CD4-positive, alpha-beta memory T cell (primary cell): ENCODE measurements at places on chromosomes 3 and 15. TPM values are rescaled to one million over a fixed set of nuclear protein-coding genes. Genes with fewer than 3 reads are reported as not detected.
A peak's percentile ranks its signal among the peaks of the same experiment; 100 is the strongest.

GRCh38 chr3:124653071-124653796, 77.0 kb upstream of the UMPS start:
- no peaks in the 10 kb centered on the region for H3K4me1 ChIP-seq
- no peaks in the 10 kb centered on the region for H3K36me3 ChIP-seq
- H3K27me3 ChIP-seq: no peaks in the 10 kb centered on the region
- DNase-seq: no peak
- no peak overlapping the region for H3K27ac ChIP-seq
- H3K4me3 ChIP-seq: no peak overlapping the region

- no peak overlapping the region for H3K27ac ChIP-seq
- no peak for DNase-seq
- no peaks in the 10 kb centered on the region for H3K4me1 ChIP-seq
- no peaks in the 10 kb centered on the region for H3K36me3 ChIP-seq
- no peak overlapping the region for H3K4me3 ChIP-seq
- H3K27me3 ChIP-seq: no peaks in the 10 kb centered on the region
Observed at GRCh38 chr3:168843481-168843880, 747.8 kb upstream of the GOLIM4 start.

DNA sequence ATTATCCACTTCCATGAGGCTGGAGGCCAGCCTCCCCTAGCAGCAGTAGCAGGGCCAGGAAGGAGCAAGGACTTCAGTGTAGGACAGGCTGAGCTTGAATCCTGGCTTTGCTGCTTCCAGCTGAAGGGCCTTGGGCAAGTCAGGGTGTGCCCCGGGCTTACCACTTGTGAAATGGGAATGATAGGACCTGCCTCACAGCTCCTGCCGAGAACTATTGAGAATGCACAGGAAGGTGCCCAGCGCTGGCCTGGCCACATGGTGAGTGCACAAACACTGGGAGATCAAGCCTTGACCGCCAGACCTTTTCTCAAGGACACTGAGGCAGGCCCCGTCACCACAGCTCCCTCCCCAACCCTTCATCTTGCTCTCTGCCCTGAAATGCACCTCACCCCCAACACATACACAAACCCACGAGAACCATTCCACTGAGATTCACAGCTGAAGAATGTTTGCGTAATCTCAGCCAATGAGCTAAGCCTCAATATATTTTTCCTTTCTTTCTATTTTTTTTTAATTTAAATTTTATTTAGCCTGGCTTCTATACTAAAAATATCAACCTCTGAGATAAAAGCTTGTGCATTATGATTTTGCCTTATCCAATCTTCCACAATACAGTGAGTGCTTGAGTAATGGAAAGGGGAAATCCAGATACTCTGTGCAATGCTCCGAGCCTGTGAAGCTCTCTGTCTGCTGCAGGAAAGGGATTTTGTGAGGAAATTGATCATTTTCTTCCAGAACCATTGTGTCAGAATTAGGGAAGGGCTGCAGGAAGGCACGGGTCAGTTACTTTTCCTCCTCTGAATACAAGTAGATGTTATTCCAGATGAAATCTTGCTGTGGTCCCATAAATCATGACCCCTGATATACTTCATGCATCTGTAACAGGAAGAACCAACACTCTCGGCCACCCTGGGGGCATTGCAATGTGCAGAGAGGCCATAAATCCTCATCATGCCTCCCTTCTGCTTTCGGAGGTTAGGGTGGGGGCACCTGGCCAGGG, 193.9 kb downstream of the TLE3 start:
- no peaks in the 10 kb centered on the region for H3K36me3 ChIP-seq
- H3K4me1 ChIP-seq: no peaks in the 10 kb centered on the region
- H3K4me3 ChIP-seq: no peak overlapping the region
- H3K27me3 ChIP-seq: no peaks in the 10 kb centered on the region
- no peak overlapping the region for H3K27ac ChIP-seq

DNA sequence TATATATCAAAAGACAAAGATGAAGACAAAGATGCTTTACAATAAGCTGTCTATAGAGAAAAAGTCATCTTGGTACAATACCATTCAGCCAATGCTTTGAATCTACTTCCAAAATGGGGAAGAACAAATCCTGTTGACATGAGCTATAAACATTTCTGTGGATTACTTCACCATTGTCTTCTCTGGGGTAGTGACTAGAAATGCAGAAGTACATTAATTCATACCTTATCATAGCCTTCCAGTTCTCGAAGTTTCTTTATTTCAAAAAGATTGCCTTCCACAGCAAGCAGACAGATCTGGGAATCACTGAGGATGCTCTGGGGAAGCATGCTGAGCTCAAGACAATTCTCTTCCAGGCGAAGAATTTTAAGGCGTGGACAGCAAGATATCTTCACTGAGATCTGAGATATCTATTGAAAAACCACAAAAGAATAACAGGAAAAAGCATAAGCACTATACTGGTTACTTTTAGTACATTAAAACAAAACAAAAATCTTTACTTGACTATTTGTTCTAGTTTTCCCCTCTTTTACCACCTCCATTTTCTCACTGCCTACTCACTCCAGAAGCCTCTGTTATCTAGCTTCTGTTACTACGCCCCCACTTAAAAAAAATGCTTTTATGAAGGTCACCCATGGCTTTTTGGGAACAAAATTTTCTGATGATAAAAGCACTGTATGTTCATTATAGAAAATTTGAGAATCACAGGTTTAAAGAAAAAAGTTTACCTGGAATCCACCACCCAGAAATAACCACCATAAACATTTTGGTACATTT, 3.6 kb downstream of the LRRC57 start:
- H3K27ac ChIP-seq: no peak overlapping the region
- peaks cover 11% of the 10 kb centered on the region for H3K36me3 ChIP-seq
- H3K4me3 ChIP-seq: no peak overlapping the region
- no peak for DNase-seq

GRCh38 chr3:45940004-45940780, 3.1 kb upstream of the CXCR6 start:
- H3K36me3 ChIP-seq: peaks cover 29% of the 10 kb centered on the region
- H3K4me3 ChIP-seq: no peak overlapping the region
- no peak for DNase-seq
- no peak overlapping the region for H3K27ac ChIP-seq
- no peaks in the 10 kb centered on the region for H3K27me3 ChIP-seq

DNA sequence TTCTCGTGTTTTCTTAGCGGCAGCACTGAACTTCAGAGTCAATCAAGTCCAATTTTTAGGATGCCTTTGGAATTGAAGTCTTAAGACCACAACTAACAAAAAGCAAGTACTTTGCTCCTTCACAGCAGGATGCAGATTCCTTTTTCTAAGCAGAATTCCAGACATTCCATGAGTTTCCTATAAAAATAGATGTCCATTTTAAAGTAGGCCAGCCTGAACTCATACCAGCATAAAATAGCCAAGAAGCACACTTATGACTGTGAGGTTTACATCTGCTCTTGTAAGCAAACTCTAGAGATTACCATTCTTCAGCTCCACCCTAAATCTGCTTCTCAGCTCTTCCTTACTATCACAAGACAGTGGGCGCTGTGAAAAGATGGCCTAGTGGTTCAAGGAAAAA, 85.8 kb downstream of the THBS1 start:
- no peaks in the 10 kb centered on the region for H3K36me3 ChIP-seq
- no peaks in the 10 kb centered on the region for H3K27me3 ChIP-seq
- H3K27ac ChIP-seq: no peak overlapping the region
- no peak for DNase-seq
- no peak overlapping the region for H3K4me3 ChIP-seq

DNA sequence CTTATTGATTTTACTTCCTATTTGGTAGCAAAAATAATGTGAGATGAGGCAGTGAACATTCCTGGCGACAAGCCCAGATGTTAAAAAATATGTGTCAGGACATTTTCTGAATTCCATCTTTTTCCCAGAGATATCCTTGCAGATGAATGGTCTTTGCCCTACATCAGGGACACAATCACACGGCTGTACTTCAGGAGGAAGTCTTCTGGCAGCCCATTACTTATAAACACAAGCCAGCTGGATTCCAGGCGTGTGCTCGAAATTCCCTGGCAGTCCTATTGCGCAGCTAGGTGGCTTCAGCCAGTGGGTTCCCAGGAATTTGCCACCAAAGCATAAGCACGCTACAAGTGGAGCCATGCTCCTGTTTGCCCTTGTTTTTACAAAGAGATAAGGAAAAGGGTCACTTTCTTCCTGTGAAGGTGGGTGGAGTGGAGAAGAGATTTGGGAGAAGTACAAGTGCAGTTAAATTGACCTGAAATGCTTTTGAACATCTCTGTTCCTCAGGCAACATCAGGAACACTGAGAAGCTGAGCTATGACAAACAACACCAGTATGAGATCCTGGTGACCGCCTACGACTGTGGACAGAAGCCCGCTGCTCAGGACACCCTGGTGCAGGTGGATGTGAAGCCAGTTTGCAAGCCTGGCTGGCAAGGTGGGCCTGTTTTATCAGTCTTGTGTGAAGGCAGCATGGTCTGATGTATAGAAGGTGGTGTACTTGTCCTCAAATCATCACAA, 257.1 kb upstream of the TRIM42 start:
- no peak for DNase-seq
- no peak overlapping the region for H3K4me3 ChIP-seq
- H3K36me3 ChIP-seq: no peaks in the 10 kb centered on the region
- no peaks in the 10 kb centered on the region for H3K4me1 ChIP-seq
- no peaks in the 10 kb centered on the region for H3K27me3 ChIP-seq

DNA sequence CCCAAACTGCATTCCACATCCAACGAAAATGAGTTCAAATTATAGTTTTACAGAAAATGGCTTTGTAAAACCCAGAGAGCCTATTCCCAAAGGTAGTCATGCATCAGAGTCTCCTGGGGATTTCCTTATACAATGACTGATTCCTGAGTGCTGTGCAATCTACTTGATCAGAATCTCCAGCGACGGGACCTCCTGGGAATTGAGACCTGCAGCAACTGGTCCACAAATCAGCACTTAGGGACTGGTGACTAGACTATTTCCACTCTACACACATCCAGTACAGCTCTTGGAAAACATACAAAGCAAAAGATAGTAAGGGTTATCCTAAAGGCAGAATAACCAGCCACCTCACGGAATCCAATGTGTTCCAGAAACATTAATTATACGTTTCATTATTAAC, 871.0 kb upstream of the CFAP20DC start:
- H3K4me1 ChIP-seq: peaks cover 22% of the 10 kb centered on the region
- DNase-seq: no peak
- H3K4me3 ChIP-seq: no peak overlapping the region
- no peaks in the 10 kb centered on the region for H3K27me3 ChIP-seq
- no peaks in the 10 kb centered on the region for H3K36me3 ChIP-seq
- no peak overlapping the region for H3K27ac ChIP-seq

DNA sequence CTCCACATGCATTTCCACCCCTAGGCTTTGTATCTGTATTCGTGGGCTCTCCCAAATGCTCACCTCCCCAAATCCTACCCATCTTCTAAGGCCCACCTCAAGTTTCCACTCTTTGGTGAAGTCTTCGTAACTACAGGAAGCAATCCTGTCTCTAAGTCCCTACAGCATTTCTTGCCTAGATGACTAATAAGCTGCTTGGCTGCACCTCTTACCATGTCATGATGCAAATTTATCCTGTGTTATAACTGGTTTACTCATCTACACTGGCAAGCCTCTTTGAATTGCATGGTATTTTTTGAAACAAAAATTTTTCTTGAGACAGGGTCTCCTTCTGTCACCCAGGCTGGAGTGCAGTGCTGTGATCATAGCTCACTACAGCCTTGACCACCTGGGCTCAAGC, 73.3 kb downstream of the SETMAR start:
- no peak overlapping the region for H3K27ac ChIP-seq
- no peak for DNase-seq
- H3K36me3 ChIP-seq: no peaks in the 10 kb centered on the region
- no peak overlapping the region for H3K4me3 ChIP-seq
- H3K4me1 ChIP-seq: no peaks in the 10 kb centered on the region

GRCh38 chr3:115418583-115418982, 204.7 kb upstream of the GAP43 start:
- peak; percentile 4 for DNase-seq
- H3K36me3 ChIP-seq: no peaks in the 10 kb centered on the region
- no peaks in the 10 kb centered on the region for H3K4me1 ChIP-seq
- H3K4me3 ChIP-seq: no peak overlapping the region

DNA sequence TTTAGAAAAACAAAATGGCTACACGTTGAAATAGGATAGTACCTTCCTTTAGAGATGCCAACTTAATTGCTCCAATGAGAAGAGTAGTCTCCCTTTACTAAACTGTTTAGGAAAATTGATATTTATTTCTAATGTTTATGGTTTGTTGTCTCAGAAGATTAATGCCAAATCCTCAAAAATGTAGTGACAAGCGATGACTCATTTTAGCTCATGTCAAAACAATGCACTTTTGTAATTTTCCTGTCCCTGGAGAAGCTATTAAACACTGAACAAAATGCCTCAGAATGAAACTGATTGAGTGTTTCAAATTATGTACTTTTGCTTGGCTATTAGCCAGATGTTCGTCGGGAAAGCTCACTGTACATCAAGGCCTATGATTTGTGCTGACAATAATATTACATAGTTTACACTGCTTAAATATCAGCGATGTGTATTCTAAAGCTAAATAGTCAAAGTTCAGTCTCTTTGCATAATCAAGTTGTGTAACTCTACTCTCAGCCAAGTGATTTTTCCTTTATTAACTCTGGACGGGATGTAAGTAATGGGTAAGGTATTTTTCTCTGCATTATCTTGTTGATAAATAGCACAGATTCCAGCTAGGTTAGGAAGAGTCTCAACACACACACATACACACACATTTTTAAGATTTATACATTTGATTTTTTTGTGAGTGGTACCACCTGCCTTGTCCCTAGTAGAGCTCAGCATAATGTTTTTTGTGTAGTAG, 83.7 kb downstream of the CMSS1 start:
- H3K4me1 ChIP-seq: no peaks in the 10 kb centered on the region
- H3K27ac ChIP-seq: no peak overlapping the region
- no peaks in the 10 kb centered on the region for H3K36me3 ChIP-seq
- H3K4me3 ChIP-seq: no peak overlapping the region
- H3K27me3 ChIP-seq: no peaks in the 10 kb centered on the region
- no peak for DNase-seq

- no peak within 1 kb of the TSS for H3K4me3 ChIP-seq
- H3K4me1 ChIP-seq: no peaks in the 10 kb centered on the region
Observed at GRCh38 chr15:74826364-74826819, at the start of gene CPLX3. CPLX3 (plus strand) TSS chr15:74826627; CDS start chr15:74826704, 77 bp downstream.

GRCh38 chr3:115321400-115321805, 174.3 kb upstream of the ZBTB20 start:
- no peaks in the 10 kb centered on the region for H3K27me3 ChIP-seq
- no peak overlapping the region for H3K4me3 ChIP-seq
- no peaks in the 10 kb centered on the region for H3K4me1 ChIP-seq
- no peak overlapping the region for H3K27ac ChIP-seq

- no peak overlapping the region for H3K27ac ChIP-seq
- no peaks in the 10 kb centered on the region for H3K4me1 ChIP-seq
- H3K4me3 ChIP-seq: no peak overlapping the region
- no peaks in the 10 kb centered on the region for H3K36me3 ChIP-seq
Observed at GRCh38 chr3:133709139-133709750, 36.9 kb upstream of the TF start.

DNA sequence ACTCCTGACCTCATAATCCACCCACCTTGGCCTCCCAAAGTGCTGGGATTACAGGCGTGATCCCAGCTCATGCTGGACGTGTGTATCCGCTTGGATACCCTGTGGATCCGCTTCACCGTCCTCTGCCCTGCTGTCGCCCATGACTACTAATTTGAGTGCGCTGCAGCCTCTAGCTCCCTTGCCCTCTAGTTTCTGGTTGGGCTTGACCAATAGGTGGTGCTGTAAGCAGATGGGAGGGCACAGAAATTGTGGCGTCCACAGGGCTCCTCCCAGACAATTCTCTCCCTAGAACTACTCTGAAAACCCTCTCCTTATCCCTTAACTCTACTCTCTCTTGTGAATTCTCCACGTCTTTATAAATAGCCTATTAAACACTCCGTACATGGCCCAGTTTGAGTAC, 36.2 kb downstream of the ZPLD1 start:
- no peak overlapping the region for H3K27ac ChIP-seq
- H3K4me3 ChIP-seq: no peak overlapping the region
- no peaks in the 10 kb centered on the region for H3K36me3 ChIP-seq
- no peaks in the 10 kb centered on the region for H3K4me1 ChIP-seq
- no peak for DNase-seq

The FSD2 gene
- not detected for total RNA-seq

The REC114 gene
- total RNA-seq: not detected

The SLC28A2 gene
- not detected for total RNA-seq
